Astrocyte (in vitro differentiated cells and primary cell): ENCODE measurements at places on chromosomes 5 and 9. TPM values are rescaled to one million over a fixed set of nuclear protein-coding genes. Genes with fewer than 3 reads are reported as not detected.

- DNase-seq, result no peak
Measured at GRCh38 chr9:3136686-3137346, 292.9 kb upstream of the PUM3 start.

PCDHGC5 gene
- 7.7 and 10.9 TPM in 2 replicates for total RNA-seq

PPIC gene
- 51.9 and 68.5 TPM in 2 replicates for total RNA-seq

DNA sequence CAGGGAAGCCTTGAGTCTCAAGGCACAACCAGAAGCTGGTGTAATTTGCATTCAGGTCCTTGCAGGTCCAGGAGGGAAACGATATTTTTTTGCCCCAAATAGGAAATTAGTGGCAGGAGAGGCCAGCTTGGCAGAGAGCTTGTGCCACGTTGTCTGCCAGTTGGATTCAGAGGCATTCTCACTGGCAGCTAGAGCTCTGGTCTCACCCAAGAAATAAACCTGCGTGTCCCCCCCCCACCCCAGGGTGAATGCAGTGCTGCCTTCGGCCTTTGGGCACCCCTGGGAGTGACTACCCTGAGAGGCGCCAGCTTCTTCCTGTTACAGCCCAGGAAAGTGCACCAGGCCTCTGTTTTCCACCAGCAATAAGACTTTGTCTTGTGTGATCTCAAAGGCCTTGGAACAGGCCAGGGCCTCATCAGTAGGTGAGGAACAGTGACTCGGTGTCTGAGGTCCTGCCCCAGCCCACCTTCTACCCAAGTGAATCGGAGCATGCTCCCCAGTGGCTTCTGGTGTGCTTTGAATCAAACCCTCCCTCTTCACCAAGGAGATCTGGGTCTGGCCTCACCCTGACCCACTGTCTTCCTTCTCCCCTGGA is 68.4 kb downstream of the HSPA4 start:
- no peak for DNase-seq

DNA sequence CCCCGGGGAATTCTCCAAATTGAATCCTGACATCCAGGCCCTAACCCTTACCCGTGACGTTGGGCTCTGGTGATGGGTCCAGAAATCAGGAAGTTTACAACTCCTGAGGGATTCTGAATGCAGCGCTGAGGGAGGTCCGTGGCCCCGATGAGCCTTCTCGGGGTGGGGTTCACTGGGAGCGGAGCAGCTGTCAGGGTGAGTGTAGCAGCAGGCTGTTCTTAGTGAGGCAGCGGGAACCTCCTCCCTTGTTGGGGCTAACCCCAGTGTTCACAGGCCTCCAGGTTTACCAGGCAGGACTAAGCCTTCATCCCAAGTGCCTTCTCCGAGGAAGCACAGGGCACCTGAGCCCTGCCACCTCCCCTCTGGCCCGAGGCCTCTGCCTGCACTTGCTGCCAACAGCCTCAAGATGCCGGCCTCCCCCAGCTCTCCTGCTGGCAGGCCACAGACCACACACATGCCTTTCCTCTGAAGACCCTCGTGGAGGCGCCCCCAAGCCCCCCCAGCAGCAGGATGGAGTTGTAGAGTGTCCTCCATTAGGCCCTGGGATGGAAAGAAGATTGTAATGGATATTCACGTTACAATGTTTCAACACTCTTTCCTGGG is 7.3 kb upstream of the ADAMTS16 start:
- no peak for DNase-seq

DNA sequence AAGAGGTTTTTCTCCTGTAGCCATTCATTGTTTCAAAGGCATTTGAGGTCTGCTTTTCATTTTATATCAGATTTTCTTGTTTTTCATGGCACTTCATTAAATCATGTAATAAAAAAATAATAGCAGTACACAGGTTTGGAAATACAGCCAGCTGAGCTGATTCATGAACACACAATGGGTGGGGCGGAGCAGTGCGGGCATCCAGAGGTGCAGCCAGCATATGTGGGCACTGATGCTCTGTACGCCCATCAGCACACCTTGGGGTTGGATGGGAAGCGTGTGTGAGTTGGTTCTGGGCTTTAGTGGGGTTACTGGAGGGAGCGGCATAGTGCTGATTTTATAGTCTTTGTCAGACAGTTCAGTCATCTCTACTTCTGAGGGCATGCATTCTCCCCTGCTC is 54.2 kb upstream of the IRX4 start:
- no peak for DNase-seq

GABBR2 gene
- total RNA-seq, result 2.0 and 2.2 TPM in 2 replicates

DNA sequence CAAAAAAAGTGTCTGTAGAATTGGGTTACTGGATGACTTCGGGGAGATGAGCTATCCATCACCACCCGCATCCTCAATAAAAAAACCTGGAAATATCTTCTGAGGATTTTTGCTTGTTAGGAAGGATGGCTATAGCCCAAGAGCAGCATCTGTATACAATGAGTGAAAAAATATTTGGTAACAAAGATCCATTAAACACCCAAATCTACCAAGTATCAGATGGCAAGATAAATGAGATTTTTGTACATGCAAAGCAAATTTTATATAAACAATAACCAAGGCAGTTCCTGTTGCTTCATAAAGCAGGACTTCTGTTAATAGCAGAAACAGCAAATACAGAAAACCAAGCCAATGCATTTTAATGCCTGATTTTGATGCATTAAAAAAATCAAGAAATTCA is 166.6 kb downstream of the SLC28A3 start:
- DNase-seq, result no peak
